Natural killer cell treated with Interleukin-12 subunit alpha and Interleukin-12 subunit beta and Interleukin-15 and Interleukin-18, amount 100 ng/mL, for 72 hours (primary cell): ENCODE measurements at places on chromosomes 3 and 15.

DNA sequence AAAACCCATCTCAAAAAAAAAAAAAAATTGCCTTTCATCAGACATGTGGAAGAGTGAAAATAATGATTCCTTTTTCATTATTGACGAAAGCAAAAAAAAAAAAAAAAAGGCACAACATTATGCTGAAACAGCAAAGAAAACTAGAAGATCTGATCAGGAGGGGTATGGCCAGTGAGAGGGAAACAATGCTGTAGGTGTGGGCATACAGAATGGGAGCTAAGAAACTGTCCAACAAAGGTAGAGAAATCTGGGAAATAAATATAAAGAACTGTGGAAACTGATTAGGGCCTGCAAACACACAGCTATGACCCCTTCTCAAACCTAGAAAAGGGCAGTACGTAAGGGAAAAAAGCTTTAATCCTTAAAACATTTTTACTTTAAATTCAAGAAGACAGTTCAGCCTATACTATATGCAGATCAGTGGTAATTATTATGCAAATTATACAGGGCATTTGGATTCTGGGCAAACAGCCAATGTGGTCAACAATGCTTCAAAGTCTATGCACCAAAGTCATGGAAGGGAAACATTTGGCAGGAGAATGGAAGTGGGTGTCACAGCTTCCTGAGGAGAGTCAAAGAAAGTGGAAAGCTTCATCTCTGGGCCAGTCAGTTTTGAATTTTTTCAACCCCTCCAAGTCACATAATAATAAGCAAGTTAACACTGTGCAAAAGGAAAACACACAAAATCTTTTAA lies 68.3 kb upstream of the SLC12A8 start:
- H3K36me3 ChIP-seq = no peaks in the 10 kb centered on the region
- peaks cover 11% of the 10 kb centered on the region for H3K4me1 ChIP-seq
- DNase-seq = no peak

- no peak for DNase-seq
- H3K4me3 ChIP-seq = no peak overlapping the region
- H3K27me3 ChIP-seq = peaks cover 5% of the 10 kb centered on the region
- no peaks in the 10 kb centered on the region for H3K4me1 ChIP-seq
- no peaks in the 10 kb centered on the region for H3K36me3 ChIP-seq
Observed at GRCh38 chr3:176992978-176993377, 204.3 kb downstream of the TBL1XR1 start.

GRCh38 chr3:25084016-25084415 lies 344.0 kb upstream of the RARB start:
- no peak overlapping the region for H3K27ac ChIP-seq
- no peak overlapping the region for H3K4me3 ChIP-seq
- no peaks in the 10 kb centered on the region for H3K4me1 ChIP-seq
- DNase-seq = no peak
- H3K27me3 ChIP-seq = no peaks in the 10 kb centered on the region

DNA sequence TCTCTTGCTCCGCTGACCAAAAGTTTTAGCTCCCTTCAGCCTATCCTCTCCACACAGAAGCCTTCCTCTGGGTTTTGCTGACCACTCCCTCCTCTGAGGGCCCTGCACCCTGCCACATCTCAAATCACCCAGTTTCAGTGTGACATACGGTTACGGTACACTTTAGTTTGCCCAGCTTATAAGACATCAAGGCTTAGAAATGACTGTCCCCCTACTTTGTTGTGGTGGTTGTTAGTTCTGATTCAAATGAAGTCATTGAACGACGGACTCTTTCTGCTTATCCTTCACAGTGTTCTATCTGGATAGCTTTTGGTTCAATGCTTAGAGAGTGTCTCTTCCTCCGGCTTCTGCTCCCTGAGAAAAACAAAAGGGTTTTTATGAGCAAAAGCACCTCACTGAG lies 68.0 kb upstream of the NDUFB4 start:
- no peak overlapping the region for H3K27ac ChIP-seq
- H3K36me3 ChIP-seq = peaks cover 5% of the 10 kb centered on the region
- no peak overlapping the region for H3K4me3 ChIP-seq
- H3K4me1 ChIP-seq = no peaks in the 10 kb centered on the region
- peaks cover 31% of the 10 kb centered on the region for H3K27me3 ChIP-seq

DNA sequence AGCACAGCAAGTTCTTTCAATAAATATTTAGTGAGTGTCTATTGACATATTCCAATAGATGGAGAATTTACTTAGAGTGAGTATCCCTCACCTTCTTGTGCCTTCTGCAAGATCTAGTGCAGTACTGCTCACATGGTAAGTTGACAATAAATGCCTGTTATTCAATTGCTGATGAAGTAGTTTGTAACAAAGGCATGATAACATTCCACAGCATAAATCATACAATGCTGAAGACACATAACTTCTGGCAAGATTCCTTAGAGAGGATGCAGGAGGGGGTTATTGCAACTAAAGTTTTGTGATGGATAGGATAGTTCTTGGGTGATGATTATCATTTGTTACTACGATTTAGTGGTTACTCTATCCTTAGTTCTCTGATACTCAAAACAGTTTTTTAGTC lies 112.2 kb upstream of the RBMS3 start:
- H3K4me3 ChIP-seq = no peak overlapping the region

DNA sequence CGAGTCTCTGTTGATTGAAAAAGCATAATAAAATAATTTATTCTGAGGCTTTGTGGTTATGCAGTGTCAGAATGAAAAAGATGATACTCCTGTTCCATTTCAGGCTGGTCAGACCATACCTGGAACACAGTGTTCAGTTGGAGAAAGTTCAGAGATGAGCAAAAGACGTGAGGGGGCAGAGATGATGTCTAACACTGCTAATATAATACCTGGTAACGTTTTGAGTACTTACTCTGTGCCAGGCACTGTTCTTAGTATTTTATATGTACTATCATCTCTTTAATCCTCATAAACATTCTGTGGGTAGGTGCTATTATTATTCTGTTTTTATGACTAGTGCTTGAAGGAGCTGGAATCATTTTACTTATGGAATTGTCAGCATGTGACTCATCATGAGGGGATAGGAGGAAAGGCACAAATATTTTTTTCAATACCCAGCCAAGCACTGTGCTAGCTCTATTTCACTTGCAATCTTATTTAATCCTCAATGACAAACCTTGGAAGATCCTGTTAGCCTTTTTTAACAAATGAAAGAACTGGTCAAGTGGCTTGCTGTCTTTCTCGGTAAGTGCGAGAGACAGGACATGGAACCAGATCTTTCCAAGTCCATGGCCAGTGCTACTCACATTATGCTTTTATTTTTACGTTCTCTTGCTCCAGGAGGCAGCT lies 31.8 kb downstream of the IQGAP1 start:
- peaks cover 62% of the 10 kb centered on the region for H3K4me1 ChIP-seq
- DNase-seq = no peak
- H3K36me3 ChIP-seq = peaks cover 13% of the 10 kb centered on the region
- no peaks in the 10 kb centered on the region for H3K27me3 ChIP-seq
- peak overlapping the region; percentile 77 for H3K4me3 ChIP-seq

DNA sequence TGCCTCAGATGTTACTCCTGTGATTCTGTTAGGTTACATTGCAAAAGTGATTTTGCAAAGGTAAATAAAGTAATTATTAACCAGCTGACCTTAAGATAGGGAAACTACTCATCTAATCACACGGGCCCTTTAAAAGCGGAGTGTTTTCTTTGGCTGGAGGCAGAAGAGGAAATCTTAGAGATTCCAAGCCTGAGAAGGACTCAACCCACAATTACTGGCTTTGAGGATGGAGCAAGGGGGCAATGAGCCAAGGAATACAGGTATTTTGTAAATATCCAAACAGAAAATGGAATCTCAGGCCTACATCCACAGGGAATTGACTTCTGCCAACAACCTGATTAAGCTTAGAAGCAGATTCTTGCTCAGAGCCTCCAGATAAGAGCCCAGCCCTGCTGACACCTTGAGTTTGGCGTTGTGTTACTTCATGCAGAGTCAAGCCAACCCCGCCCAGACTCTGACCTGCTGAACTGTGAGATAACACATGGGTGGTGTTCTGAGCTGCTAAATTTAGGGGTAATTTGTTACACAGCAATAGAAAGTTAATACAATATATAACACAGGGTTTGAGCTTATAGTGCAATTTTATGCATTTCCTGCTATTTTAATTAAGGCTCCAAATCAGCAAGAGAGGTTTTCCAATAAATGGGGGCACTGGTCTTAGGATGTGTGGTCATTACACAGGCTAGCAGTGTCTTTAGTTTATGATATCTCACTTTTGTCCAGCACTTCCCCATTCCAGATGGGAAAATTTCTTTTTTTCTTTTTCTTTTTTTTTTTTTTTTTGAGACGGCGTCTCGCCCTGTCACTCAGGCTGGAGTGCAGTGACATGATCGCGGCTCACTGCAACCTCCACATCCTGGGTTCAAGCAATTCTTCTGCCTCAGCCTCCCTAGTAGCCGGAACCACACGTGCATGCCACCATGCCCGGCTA lies 19.5 kb downstream of the NFKBIZ start:
- no peak overlapping the region for H3K27ac ChIP-seq
- peaks cover 6% of the 10 kb centered on the region for H3K4me1 ChIP-seq
- H3K36me3 ChIP-seq = no peaks in the 10 kb centered on the region
- H3K4me3 ChIP-seq = no peak overlapping the region
- H3K27me3 ChIP-seq = no peaks in the 10 kb centered on the region

GRCh38 chr15:22951381-22952280 lies 28.5 kb downstream of the CYFIP1 start:
- H3K4me3 ChIP-seq = no peak overlapping the region
- no peak overlapping the region for H3K27ac ChIP-seq
- peaks cover 11% of the 10 kb centered on the region for H3K4me1 ChIP-seq
